Stimulated activated CD8-positive, alpha-beta memory T cell treated with anti-CD3 and anti-CD28 coated beads, Interleukin-2, amount 100 ng/mL, for 1 hour (primary cell): ENCODE measurements at places on chromosomes 7 and 10.

DNA sequence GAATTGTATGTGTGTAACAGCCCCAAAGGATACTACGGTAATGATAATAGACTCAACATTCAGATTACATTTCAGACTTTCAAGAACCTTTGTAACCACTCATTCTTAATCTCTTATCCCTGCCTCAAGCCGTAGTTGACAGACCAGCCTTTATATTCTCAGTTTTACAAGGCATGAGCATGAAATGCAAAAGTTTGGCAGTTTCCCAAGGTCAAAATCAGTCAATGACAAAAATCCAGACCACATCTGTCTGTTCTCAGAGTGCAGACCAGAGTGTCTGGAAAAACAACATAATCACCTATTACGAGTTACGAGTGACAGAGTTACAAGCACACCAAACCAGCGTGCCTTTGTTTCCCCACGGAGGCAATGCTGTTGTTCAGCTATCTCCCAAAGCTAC, 178.6 kb upstream of the LRGUK start:
- no peak for DNase-seq

DNA sequence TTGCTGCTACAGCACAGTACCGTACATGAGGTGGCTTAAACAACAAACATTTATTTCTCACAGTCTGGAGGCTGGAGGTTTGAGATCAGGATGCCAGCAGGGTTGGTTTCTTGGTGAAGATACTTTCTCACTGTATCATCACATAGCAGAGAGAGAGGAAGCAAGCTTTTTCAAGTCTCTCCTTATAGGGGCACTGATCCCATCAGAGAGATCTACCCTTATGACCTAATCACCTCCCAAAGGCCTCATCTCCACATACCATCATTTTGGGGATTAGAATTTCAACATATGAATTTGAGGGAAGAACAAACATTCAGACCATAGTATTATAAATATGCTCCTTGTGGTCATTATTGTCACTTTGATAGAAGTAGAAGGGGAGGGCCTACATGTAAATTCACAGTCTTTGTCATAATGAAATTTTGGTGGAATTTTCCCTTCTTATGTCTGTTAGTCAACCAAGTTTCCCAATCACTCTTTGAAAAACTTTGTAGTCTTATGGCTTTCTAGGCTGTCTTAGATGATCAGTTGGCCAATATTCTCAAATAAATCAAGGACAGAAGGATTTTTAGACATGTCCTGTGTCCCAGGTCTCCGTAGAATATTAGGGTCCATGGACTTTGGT, 606.2 kb downstream of the LRMDA start:
- DNase-seq = no peak

- DNase-seq = no peak
Measured at GRCh38 chr10:76285012-76285411, 853.6 kb downstream of the LRMDA start.

DNA sequence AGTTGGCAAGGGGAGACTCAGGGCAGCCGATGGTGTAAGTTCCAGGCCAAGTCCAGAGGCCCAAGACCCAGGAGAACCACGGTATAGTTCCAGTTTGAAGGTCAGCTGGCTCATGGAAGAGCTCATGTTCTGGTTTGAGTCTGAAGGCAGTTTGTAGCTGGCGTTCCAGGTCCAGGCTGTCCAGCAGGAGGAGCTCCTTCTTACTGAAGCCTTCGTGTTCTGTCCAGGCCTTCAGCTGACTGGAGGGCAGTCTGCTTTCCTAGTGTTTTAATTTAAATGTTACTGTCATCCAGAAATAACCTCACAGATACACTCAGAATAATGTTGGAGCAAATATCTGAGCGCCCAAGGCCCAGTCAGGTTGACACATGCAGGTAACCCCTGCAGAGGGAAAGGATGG, 4.2 kb downstream of the SUN1 start:
- no peak for DNase-seq

- no peak for DNase-seq
Measured at GRCh38 chr10:89887406-89887805, 186.0 kb downstream of the KIF20B start.
